ENCODE measurements at places on chromosomes 11 and 22.

- DNase-seq: no peak
Measured at GRCh38 chr11:47908198-47908597, 60.0 kb upstream of the NUP160 start.

DNA sequence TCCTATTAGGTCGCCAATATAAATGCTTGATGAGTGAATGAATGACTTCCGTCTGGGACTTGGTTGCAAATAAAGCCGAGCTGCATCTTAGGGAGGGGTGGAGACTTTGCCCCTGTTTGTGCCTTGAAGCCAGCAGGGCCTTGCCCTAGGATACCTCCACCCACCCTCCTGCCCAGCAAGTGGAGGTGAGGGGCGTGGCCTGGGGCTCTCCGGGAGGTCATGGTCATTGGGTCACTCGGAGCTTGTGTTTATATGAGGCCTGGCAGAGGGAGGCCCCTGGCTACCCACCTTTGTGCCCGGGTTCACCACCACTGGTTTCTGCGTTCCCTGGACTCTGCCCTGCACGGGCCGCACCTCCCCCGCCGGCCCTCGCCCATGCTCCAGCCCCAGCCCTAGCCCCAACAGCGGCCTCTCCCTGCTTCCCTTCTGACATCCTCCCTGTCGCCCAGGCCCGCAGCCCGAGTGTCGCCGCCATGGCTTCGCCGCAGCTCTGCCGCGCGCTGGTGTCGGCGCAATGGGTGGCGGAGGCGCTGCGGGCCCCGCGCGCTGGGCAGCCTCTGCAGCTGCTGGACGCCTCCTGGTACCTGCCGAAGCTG lies 4.3 kb downstream of the MPST start:
- no peak for DNase-seq

- no peak for DNase-seq
Measured at GRCh38 chr22:19260804-19261203, 30.7 kb downstream of the CLTCL1 start.

DNA sequence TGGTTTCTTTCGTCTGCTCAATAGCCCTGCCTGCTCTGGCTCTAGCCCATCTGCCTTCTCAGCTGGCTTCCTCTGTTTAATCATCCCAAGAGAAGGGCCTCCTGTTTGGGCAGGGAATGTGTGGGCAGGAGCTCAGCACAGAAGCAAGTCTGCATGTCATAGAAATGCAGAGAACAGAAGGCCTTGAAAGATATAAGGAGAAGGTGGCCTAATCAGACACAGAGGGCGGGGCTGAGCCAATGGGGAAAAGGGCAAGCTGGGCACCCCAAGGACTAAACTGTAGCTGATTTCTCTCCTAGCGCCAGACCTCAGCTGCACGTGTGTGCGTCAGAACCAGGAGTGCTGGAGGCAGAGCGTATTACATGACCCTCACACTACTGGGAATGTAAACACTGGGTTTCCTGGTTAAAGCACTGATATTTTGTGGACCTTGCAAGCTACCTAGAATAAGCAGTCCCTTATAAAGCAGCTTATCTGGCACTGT lies 7.6 kb upstream of the CCKBR start:
- no peak for DNase-seq

- peak; percentile 42 for DNase-seq
Measured at GRCh38 chr22:46576556-46577367, 39.3 kb upstream of the CELSR1 start.

DNA sequence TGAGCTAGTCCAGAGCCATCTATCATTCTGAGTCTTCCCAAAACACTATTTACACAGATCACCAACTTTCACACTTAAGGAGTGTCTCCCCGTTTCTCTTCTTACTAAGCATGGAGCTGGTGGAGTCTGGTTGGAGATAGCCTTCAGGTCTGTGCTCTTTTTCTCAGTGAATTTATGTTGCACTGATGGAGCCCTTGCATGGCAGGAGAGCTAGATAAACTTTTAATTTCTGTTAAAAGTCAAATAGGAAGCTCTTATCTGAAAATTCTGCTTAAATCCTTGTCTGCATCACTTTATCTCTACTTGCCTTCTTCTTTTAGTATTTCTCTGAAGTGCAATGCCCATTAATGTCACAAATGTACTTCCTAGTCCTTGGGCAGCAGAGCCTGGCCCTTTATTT lies 63.4 kb downstream of the ST3GAL4 start:
- DNase-seq: no peak

- DNase-seq: no peak
Measured at GRCh38 chr11:35318977-35319925, 100.1 kb downstream of the SLC1A2 start.

GRCh38 chr22:48310740-48311139 lies 1516.9 kb downstream of the BRD1 start:
- no peak for DNase-seq

DNA sequence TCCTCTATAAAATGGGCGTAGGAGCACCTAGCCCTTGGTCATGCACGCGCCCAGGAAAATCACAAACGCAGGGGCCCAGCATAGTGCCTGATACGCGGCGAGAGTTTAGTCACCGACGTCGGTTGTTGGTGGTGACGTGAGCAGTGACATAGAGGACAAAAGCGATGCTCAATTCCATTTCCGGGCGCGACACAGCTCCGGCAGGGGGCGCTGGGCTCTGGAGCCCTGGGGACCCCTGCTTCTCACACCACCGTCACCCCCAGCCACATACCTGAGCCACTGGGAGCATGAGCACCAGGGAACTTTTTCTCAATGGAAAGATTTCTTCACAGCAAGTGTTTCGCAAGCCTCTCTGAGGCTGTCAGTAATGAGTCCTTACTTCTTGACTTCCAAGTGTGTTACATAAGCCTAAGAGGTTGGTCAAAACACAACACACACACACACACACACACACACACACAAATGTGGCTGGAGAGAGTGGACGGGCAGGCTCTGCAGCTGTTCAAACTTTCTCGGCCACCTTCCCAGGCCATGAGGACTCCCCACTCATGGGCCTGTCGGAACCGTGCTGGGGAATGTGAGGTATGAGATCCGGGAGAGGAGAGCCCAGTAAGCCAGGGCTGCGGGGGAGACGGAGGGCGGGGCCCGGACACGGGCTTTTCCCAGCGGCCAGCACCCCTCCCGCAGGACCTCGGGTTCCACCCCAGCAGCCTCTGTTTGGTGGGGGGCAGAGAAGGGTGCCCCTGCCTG lies 36.9 kb upstream of the LINC01488 start:
- DNase-seq: no peak

- DNase-seq: peak; percentile 39
Measured at GRCh38 chr11:62601122-62601371, 618 bp downstream of the MTA2 start.

DNA sequence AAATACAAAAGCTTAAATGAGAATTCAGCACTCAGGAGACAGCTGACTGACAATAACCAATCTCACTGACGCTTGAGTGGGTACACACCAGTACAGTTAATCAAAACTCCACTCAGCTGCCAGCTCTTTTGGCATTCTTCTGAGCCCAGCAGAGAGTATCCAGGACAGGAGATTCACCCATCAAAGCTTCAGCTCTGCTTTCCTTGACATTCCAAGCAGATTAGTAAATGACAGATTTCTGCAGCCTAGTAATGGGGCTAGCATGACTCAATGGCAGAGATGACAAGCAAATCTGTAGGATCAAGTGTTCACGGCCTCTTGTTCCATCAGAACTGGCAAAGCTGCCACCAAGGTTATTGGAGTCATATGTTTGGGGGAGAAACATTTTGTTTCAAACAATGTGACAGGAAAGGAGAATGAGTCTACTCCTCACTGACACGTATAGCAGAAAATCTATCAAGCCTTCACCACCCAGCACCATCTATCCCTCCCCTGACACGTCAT lies 420.0 kb downstream of the DYNC2H1 start:
- DNase-seq: no peak

DNA sequence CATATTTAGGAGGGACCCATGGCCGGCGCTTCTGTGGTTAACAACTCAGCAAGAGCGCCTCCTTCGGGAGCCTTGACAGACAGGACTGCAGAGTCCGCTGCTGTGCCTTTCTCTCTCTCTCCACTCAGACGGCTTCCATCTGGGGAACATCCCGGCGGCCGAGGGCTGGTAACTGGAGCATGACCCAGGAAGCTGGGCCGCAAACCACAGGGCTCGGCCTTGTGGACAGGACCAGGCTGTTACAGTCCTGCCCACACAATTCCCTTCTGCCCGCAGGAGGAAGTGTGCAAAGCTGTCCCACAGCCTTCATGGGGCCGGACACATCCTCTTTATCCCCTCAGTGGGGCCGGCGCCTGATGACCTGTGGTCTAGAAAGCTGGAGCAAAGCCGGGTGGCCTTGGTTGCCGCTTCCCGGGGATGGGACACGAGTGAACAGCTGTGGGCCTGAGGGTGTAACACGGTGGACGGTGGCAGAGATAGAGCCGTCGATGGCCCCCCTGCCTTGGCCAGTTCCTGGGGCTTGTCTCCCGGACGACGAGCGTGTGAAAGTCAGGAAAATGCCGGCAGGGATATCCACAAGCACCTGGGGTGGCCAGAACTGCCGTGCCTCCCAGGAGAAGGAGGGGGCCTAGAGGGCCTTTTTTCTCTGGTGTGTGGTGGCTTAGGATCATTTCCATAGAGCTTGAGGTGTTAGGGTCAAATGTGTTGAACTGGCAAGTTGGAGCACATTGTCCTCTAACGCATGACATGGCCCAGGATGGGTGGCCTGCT lies 50.1 kb downstream of the FBLN1 start:
- no peak for DNase-seq

DNA sequence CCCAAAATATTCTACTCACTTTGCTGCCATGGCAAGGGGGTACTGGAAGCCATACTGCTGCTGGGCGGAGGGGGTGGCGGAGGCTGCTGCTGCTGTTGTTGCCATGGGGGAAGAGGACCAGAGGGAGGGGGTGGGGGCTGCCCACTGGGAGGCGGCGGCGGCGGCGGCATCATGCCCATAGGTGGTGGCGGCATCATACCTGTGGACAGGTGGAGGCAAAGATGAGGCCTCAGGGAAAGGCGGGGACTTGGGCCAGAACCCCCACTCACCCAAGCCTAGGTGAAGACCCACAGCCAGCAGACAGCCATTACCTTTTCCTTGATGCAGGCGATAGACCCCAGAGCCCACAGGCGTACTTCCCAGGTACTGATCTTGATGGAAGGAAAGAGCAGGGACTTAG lies 7.1 kb upstream of the PYGM start:
- no peak for DNase-seq
